ENCODE measurements at places on chromosomes 6 and 20.

DNA sequence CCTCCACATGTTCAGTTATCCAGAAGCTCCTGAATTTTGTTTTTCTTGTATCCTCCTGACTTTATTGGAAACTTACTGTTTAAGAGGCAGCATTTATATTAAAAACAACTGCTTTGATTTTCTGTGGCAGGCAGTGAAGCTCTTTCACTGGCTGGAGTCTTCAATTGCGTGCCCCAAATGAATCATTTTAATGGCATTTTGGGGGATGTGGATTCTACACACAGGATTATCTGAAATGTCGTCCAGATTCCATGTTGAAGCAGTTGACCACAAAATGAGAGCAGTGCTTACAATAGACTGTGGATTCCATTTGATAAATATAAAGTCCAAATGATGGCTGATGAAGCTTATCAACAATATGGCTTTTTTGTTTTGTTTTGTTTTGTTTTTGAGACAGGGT, 41.0 kb upstream of the HIVEP1 start:
- no peak for DNase-seq

- DNase-seq: peak; percentile 56
These were observed 445.9 kb upstream of the JARID2 start for GRCh38 chr6:14799928-14800327.

DNA sequence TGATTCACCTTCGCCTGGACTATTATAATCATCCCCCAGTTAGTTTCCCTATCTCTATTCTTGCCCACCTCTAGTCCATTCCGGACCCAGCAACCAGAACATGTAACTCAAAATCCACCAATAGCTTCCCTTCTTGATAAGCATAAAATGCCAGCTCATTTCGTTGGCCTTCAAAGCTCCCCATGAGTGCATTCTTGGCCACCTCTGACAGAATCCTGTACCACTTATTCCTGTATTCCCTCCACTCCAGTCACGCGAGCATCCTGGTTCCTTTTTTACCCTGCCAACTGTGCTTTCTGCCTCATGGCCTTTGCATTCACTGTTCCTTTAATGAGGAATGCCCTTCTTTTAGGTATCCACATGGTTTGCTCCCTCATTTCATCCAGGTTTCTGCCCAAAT, 36.7 kb downstream of the CYP24A1 start:
- no peak for DNase-seq

DNA sequence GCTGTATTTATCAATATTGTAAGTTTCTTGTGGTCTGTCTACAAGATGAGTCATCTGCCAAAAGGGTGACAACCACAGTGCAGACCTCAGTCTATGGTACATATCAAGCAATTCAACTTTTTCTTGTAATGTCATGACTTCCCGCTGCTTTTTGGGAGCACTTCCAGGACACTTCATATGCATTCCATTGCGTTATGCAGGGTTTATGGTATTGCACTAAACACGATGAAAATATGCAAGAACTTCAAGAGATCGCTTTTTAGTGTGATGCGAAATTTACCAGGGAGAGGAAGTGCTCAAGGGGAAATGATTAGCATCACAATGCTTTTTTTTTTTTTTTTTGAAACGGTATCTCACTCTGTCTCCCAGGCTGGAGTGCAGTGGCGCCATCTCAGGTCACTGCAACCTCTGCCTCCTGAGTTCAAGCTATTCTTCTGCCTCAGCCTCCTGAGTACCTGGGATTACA, 166.5 kb downstream of the TFAP2A start:
- DNase-seq: no peak

DNA sequence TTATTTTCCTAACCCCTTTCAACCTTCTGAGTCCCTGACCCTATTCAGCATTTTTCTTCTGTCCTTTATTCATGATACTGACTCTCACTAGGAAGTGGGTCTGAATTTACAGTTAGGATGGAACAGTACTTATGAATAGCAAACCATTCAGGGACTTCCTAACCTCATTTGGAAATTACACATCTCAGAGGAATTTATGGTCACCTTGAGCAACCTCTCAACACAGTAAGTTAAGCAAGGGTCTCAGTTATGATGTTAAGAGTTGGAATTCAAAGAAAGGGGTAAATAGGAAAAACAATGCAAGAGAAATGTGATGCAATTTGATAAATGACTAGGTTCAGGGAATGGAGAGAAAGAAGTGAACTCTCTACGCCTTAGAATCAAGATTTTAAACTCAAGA, 97.3 kb downstream of the GPR6 start:
- DNase-seq: no peak

DNA sequence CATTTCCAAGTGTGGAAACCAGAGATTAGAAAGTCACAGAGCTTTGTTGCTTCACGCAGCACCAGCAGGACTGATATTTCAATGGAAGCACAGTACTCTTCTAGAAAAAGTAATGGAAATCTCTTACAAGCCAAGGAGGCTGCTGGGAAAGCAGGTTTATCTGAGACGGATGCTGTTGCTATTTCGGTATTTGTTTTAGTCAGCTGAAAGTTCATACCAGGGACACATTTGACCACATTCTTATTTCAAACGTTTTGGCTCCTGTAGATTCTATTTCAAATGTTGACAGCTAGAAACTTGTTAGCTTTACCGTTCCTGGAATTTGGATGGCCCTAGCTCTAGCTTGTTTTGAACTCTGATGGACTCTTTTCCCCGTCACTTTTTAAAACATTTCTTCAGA, 3.7 kb upstream of the TMEM242 start:
- no peak for DNase-seq

- no peak for DNase-seq
These were observed 154.1 kb upstream of the PDE10A start for GRCh38 chr6:165817148-165817547.

DNA sequence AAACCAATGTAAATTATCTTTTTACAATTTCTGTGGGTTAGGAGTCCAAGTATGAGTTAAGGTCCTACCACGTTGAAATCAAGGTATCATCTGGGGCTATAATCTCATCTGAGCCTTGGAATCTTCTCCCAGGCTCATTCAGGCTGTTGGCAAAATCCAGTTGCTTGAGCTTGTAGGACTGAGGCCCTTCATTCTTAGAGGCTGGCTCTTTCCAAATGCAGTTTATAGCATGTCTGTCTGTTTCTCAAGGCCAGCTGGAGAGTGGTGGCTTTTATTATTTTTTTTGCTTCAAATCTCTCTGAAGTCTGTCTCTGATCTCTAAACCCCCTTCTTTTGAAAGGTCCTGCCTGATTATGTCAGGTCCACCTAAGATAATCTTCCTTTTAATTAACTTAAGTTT, 177.2 kb upstream of the ASCC3 start:
- DNase-seq: no peak

DNA sequence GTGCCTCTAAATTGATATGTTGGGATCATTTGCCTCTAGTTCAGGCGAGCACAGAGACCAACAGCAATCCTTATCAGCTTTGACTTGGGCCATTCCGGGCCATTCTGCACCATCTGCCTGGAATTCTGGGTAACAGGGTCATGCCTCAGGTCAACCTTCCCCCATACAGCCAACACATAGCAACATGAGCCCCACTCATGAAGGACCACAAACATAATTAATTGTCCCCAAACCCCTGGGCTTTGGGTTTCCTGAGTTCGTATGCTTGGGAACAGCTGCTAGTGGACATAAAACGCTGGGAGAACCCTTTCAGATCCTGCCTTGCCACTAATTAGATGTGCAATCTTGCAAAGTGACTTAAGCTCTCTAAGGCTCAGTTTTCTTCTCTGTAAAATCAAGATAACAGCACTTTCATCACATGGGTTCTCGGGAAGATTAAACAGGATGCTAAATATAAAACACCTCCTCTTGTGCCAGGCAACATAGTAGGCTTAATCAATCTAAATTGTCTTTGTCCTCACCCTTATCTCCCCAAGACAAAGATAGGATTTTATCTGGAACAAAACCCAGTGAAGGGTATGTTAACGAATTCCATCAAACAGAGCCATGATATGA, 426.5 kb downstream of the CD83 start:
- DNase-seq: no peak

- DNase-seq: no peak
These were observed 21.3 kb downstream of the DSP start for GRCh38 chr6:7562769-7563168.

DNA sequence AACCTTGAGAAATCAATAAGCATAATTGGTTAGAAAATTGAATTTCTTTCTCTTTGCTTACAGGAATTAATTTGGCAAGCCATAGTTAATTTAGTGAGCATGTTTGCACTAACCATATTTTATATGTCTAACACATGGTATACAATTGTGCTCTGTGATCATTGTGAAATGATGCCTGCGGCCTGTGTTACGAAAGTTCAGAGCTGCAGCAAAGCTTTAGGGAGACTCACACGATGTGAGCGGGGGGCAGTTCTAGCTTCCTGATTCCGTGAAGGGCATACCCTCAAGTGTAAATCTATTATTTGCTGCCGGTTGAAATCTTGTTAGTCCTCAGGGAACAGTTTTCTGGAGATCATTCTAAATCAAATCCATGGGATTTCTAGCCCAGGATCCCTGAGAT, 25.5 kb upstream of the ADTRP start:
- DNase-seq: no peak

DNA sequence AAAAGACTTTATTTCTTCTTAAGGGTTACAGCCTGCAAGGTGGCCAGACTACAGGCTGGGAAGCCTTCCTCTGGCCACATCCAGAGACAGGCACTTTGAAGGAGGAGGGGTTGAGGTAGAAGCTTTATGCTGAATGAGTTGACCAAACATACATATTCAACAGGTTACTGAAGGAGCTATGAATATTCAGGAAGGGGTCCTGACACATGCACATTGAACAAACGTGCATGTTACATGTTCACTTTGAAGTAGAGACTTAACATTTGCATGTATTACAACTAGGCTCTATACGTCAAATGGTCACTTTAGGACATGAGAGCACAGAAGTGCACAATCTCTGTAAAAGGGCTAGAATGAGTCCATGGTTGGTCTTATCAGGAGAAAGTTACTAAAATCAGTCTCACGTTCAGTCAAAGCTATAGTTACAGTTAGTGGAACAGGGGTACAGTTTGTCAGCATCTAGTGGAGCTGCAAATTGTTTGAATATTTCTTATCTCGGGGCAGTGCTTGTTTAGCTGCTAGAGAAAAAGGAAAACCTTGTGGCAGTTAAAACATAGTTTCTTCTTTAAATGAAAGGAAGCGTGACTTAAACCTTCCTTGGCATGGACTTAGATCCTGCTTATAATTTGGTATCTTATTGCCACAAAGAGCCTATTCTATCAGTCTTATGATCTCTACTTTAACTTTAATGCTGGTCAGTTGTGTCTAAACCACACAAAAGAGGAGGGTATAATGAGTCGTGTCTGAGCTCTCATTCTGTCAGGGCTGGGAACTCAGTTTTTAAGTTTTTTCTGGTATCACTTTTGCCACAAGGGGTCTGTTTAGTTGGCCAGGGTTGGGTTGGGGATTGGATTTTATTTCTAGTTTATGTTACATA, 4.6 kb upstream of the ZSCAN9 start:
- no peak for DNase-seq

- no peak for DNase-seq
These were observed 102.8 kb downstream of the PREX1 start for GRCh38 chr20:48724891-48725554.

DNA sequence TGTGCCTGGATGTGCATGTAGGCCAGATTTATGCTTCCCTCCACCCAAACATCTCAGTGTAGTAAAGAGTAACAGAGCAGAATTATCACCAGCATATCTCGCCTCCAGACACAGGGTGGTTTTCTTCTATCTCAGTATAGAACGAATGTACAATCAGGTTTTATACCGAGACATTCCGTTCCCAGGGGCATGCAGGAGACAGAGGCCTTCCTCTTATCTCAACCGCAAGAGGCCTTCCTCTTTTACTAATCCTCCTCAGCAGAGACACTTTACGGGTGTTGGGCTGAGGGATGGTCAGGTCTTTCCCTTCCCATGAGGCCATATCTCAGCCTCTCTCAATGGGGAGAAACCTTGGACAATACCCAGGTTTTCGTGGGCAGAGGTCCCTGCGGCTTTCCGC, 36.4 kb upstream of the MC3R start:
- DNase-seq: no peak

Data from H7 (cell line).